ENCODE measurements at places on chromosomes 6 and 20.

GRCh38 chr6:155216312-155217046 is 47.3 kb upstream of the CLDN20 start:
- H3K27ac ChIP-seq = peak overlapping the region; percentile 81
- peaks cover 21% of the 10 kb centered on the region for H3K4me1 ChIP-seq
- peak; percentile 10 for DNase-seq
- H3K36me3 ChIP-seq = peaks cover 11% of the 10 kb centered on the region

DNA sequence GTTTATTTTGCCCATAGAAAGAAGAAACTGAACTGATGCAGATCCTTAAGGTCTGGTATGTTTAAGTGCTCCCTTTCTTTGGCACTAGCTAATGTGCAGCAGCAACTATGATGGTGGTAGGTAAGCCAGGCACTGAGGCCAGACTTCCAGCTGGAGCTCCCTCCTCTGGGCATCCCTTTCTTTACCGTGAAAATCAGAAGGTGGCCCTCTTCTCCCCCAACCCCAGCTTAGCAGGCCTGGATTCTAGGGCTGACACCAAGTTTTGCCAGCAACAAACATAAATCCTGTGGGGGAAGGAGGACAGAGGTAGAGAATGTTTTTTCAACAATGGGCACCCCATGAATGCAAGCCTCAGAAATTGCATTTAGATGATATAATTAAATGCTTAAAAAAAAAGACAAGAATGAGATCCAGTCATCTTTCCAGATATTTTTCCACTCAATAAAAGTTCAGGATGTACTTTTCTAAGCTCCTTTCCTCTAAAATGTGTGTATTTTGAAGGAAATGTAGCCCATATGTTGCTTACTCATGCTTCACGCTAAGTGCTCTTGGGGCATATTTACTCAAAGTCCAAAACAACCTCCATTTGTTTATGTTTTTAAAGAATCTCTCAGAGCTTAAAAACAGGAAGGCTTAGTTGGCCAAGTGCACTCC is 123.9 kb upstream of the NXT1 start:
- H3K4me3 ChIP-seq = no peak overlapping the region
- H3K27ac ChIP-seq = no peak overlapping the region
- no peaks in the 10 kb centered on the region for H3K36me3 ChIP-seq
- H3K27me3 ChIP-seq = peaks cover 16% of the 10 kb centered on the region

GRCh38 chr6:6656287-6656686 is 67.8 kb downstream of the LY86 start:
- no peak overlapping the region for H3K4me3 ChIP-seq
- no peak for DNase-seq
- no peaks in the 10 kb centered on the region for H3K36me3 ChIP-seq

GRCh38 chr6:37273690-37274089 is 15.7 kb upstream of the TMEM217 start:
- H3K27me3 ChIP-seq = peaks cover 4% of the 10 kb centered on the region
- H3K4me3 ChIP-seq = no peak overlapping the region
- no peak overlapping the region for H3K27ac ChIP-seq
- peaks cover 13% of the 10 kb centered on the region for H3K36me3 ChIP-seq
- no peaks in the 10 kb centered on the region for H3K4me1 ChIP-seq

DNA sequence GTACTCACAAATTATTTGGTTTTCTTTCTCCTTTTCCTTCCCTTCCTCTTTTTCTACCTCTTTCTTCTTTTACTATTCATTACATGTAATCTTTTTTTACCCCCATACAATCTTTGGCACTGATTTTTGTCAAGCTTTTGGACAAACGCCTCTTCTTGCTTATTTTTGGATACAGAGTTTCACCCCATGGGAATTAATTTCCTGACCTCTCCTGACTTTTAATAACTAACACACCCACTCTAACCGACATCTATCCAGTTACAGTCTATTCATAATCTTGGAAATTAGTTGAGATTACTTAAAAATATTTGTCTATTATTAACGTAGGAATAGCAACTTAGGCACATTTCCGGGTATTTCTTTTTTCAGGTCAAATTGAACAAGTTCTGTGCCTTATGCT is 101.2 kb downstream of the HDGFL1 start:
- H3K27ac ChIP-seq = no peak overlapping the region
- DNase-seq = no peak
- H3K27me3 ChIP-seq = no peaks in the 10 kb centered on the region
- no peak overlapping the region for H3K4me3 ChIP-seq
- H3K4me1 ChIP-seq = no peaks in the 10 kb centered on the region

DNA sequence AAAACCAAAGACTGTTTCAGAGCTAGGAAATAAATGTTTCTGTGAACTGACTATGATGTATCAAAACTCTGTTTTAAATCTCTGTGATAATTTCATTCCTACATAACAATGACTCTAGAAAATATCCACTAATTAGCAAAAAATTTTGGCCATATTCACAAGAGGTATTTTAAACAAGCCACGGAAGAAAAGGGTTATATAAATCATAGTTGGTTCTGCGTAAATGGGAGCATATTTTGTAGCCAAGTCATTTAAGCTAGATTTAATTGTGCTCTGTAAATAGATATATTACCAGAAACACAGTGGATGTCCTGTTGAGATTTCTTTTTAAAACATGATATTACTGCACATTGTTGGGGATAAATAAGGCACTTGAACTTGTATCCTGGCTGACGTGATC is 416.5 kb upstream of the PLCB4 start:
- H3K4me3 ChIP-seq = no peak overlapping the region
- peaks cover 36% of the 10 kb centered on the region for H3K36me3 ChIP-seq
- DNase-seq = no peak
- peaks cover 8% of the 10 kb centered on the region for H3K4me1 ChIP-seq
- no peak overlapping the region for H3K27ac ChIP-seq

GRCh38 chr6:108768792-108769524 is 79.3 kb upstream of the ARMC2 start:
- H3K36me3 ChIP-seq = no peaks in the 10 kb centered on the region
- H3K27ac ChIP-seq = no peak overlapping the region
- H3K4me1 ChIP-seq = no peaks in the 10 kb centered on the region
- H3K4me3 ChIP-seq = no peak overlapping the region

DNA sequence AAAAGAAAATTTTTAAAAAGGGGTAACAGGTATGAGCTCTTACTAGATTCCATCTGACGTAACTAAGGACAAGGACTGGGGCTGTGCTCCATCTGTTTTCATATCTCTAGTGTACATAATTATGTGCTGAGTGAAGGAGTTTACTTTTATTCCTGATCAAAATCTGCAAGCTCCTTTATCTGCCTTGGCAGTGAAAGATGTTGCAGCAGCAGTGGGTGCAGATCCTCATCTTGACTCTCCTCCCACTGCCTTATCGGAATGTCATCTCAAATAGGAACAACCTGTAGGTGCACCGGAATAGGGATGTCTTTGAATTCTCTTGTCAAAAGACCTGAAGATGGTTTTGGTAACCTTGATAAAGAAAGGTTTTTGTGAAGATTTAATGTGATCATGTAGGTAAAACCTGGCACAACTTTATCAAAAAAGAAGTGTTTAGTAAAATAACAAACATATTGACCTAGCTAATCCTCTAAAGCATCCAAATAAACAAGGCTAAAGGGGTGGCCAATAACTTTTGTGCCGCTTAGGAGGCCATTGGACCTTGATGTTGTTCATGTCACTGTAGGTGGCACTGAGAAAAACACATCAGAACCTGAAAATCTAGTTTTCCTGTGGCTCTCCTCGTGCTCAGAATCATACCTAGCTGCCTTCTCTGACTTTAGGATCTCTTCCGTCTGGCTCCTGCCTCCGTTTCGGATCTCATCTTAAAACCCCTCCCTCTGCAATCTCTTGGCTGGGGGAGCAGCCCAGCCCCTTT is 19.0 kb upstream of the SLC16A10 start:
- H3K27me3 ChIP-seq = peaks cover 22% of the 10 kb centered on the region
- no peaks in the 10 kb centered on the region for H3K36me3 ChIP-seq
- H3K4me1 ChIP-seq = no peaks in the 10 kb centered on the region
- no peak overlapping the region for H3K27ac ChIP-seq
- DNase-seq = no peak

- DNase-seq = no peak
- H3K4me1 ChIP-seq = peaks cover 11% of the 10 kb centered on the region
- no peaks in the 10 kb centered on the region for H3K36me3 ChIP-seq
Observed at GRCh38 chr6:134510920-134511319, 193.0 kb upstream of the SGK1 start.

- no peak overlapping the region for H3K27ac ChIP-seq
- H3K36me3 ChIP-seq = no peaks in the 10 kb centered on the region
- H3K27me3 ChIP-seq = peaks cover 5% of the 10 kb centered on the region
- H3K4me3 ChIP-seq = no peak overlapping the region
Observed at GRCh38 chr6:35146453-35146852, 5.3 kb upstream of the TCP11 start.
